Activated CD8-positive, alpha-beta memory T cell treated with anti-CD3 and anti-CD28 coated beads, Interleukin-2, amount 10 ng/mL, durations not matched to agents 7 days and 5 days (primary cell): ENCODE measurements at places on chromosomes 12 and 14.

DNA sequence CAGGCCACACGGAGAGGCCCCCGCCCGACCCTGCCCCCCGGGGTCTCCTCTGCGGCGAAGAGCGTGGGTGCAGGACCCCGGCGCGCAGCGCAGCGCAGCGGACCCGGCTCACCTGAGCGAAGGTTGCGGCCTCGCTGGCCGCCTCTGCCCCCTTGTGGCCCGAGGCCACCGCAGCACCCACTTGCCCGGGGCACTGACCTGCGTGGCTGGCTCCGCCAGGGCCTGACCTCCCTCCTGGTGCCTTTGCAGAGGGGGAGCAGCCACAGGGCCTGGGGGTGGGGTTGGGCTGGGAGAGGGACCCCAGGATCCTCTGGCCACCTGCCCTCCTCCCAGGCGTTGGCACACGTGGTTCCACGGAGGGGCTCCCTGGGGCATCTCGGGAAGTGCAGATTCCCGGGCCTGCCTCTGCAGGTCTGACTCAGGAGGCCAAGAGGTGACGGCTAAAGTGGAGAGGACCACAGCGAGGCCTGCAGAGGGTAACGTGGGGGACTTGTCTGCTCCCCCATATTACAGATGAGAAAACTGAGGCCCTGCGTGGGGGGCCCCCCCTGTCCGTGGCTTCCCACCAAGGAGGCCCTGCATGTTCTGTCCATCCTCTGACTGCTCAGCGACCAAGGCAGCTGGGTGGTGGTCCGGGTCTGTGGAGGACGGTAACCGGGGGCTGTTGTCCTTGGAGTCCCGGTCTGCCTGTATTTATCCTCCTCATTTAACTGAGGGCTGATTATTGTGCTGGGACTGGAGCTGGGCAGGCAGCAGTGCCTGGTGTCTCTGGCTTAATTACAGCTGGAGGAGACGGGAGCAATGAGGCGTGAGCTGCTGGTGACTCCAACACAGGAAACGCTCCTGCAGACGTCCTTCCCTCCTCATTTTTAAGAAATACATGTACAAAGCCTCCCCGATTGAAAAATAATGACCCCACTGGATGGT lies 67.9 kb upstream of the BEGAIN start:
- DNase-seq, result peak; percentile 54

- DNase-seq, result no peak
Measured at GRCh38 chr12:120879102-120879501, 25.1 kb downstream of the SPPL3 start.

DNA sequence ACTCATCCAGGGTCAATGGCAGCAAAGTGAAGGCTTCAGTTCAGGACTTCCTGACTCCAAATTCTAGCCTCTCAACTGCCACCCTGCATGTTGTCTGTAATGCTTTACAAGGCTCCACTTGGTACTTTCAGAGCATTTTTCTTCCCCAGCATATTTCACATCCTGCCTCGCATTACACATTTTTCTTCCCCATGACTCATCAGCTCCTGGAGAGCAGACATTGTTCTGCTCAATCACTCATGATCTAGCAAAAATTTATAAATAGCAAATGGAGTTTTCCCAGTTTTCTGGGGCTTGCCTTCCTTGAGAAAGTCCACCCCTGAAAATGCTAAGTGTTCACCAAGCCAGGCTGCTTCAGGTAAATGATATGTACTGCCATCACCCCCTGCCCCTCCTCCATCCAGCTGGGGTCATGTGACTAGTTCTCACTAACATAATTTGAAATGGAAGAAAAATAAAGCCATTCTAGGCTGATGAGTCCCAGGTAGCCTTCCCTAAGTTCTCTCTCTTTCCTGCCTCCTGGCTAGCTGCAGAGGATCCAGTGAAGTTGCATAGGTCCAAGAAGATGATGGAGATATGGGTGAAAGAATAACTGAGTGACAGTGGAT lies 69.4 kb downstream of the ARMH4 start:
- no peak for DNase-seq

GRCh38 chr12:107129315-107129930 lies 36.1 kb upstream of the CRY1 start:
- DNase-seq, result no peak

GRCh38 chr12:70762000-70762399 lies 124.8 kb upstream of the PTPRB start:
- no peak for DNase-seq

DNA sequence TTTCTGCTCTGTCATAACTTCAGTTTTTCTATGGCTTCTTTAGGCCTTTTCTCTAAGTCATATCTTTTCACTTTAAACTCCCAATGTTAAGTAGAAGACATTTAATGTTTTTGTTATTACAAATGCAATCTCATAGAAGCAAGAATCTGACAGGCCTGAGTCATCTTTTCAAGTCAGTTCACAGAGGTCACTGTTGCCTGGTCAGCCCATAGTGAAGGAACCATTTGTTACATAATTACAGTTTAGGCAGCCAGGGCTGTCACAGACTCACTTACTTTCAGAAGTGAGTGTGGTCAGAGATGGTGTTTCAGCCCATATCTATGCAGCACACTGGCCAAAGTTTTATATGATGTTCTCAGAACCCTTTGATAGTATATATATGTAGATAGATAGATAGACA lies 46.5 kb downstream of the CCER1 start:
- no peak for DNase-seq

- DNase-seq, result no peak
Measured at GRCh38 chr12:57751432-57751787, 700 bp downstream of the CDK4 start.

GRCh38 chr12:122593910-122594309 lies 66.9 kb downstream of the KNTC1 start:
- DNase-seq, result no peak

DNA sequence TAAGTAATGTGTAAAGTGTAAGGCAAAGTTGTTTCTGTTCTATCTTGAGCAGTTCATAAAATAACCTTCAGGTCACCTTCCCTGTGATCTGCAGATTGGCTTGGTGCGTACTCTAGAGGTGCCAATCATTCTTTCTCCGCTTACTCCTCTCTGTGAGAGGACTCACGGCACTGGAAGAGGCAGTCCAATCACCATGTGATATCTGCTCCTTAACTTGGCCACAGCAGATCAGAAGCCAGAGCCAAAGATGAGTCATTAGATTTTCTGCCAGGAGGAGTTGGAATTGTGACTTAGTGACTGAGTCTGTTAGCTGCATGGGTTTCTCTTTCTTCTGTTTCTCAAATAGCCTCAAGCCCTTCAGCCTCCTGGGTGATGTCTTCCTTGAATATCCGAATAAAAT lies 165.5 kb downstream of the SLC41A2 start:
- no peak for DNase-seq

- DNase-seq, result no peak
Measured at GRCh38 chr14:97930166-97930565, 1133.0 kb downstream of the VRK1 start.

- no peak for DNase-seq
Measured at GRCh38 chr12:119864591-119864990, 12.5 kb downstream of the CIT start.

- DNase-seq, result no peak
Measured at GRCh38 chr12:91926848-91927247, 218.8 kb downstream of the BTG1 start.
